ENCODE measurements at places on chromosomes 1 and 21.

DNA sequence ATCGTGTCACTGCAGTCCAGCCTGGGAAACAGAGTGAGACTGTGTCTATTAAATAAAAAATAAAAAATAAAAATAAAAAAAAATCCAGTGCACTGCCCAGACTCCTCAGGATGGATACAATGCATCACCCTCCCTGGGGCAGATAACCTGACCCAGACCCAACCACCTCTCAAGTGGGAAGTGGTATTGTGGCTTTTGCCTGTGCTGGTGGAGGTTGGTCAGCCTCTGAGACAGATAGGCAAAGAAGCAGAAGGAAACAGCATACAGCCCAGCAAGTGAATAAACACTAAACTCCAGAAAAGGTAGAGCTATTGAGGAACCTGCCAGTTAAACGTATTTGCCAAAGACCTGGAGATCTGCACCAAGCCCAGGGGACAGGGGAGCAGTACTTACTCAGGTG lies 22.0 kb downstream of the HHIPL2 start:
- no peak for DNase-seq

GRCh38 chr1:154941333-154942013 lies 5.0 kb upstream of the PMVK start:
- peak; percentile 21 for DNase-seq

- DNase-seq = peak; percentile 71
Measured at GRCh38 chr1:150563340-150564038, 14.3 kb downstream of the ADAMTSL4 start.

DNA sequence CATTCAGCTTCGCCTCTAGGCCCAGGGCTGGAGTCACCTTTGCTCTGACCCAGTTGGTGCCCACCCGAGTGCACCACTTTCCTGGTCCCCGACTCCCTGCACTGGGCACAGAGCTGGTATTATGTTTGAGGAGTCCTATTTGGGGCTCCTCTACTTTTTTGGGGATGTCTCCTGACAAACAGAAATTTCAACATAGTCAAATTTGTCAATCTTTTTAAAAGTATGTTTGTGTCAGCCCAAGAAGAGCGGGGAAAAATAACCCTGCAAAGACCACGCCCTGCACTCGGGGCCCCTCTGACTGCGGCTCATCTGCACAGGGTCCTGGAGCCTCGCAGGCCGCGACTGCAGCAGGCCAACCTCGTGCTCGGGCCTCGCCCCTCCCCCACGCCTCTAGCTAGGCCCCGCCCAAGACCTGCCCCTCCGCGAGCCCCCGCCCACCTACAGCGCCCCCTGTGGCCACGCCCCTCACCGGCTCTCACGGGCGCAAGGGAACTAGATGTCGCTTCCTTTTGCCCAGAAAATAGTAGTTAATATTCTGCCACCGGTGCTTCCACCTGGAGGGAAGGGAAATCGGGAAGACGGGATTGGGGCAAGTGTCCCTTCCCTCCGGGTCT lies 11.4 kb downstream of the FAM229A start:
- peak; percentile 80 for DNase-seq

- no peak for DNase-seq
Measured at GRCh38 chr1:99570486-99571089, 75.3 kb upstream of the PALMD start.

- DNase-seq = peak; percentile 83
Measured at GRCh38 chr21:34670962-34671348, 2.2 kb downstream of the CLIC6 start.

DNA sequence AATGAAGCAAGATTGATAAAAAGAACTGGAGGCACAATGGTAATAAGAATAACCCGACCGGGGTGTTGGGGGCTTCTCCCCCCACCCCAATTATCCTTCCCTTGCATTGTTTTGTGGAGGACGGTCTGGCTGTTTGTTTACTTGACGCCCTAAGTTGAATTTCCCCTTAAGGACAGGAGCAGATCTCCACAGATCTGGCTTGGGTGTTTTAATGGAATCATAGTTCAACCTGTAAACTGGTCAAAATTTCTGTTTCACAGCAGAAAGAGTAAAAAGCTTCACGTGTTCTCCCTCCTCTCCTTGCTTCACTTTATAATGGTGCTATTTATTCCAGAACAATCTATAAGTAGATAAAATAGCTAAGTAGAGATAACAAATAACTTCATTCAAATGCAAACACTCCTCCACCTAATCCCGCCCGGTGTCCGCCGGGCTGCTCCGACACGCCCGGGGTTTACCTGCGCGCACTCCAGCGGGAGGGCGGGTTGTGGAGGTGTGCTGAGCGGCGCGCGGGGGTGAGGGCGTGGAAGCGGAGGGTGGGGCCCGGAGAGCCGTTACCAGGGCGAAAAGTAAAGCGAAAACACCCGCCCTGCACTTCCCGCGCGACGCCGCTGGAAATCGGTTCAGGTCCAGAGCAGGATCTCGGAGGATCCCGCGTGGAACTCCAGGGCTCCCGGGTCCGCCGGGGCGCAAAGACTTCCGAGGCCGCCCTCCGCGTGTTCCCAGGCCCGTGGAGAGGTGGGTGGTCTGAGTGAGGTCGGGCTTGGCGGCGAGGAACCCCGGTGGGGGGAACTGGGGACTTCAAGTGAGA lies 2.0 kb upstream of the ATF3 start:
- DNase-seq = peak; percentile 74

GRCh38 chr1:111474106-111474505 lies 322 bp downstream of the C1orf162 start:
- DNase-seq = no peak

DNA sequence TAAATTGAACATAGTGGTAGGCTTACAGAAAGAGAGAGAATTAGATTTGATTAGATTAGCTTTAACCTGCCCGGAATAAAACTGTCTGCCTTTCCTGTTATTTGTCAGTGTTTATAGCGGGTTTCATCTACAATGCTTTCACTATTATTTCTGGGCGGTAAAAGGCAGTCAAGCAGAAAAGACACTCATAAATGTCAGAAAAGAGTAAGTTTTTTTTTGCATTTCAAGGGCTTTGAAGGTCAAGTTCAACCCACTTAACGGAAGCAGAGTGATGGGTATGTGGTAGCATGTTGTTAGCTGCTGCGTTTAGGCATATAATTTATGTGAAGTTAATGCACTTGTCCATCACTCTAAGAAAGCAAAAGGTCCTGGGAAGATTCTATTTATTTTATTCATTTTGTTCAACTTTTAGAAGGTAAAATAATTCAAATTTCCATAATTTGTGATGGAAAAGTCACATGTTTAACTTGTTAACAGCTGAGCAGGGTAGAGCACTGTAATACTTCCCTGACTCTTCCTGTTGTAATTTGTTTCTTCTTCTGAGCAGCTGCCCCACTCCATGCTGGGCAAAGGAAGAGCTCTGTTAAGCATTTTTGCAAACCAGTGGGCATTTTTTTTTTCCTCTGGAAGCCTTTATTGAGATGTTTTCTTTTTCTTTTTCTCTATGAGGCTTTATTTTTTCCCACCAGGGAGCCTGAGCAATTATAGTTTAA lies 220.1 kb downstream of the ST6GALNAC3 start:
- DNase-seq = peak; percentile 59

DNA sequence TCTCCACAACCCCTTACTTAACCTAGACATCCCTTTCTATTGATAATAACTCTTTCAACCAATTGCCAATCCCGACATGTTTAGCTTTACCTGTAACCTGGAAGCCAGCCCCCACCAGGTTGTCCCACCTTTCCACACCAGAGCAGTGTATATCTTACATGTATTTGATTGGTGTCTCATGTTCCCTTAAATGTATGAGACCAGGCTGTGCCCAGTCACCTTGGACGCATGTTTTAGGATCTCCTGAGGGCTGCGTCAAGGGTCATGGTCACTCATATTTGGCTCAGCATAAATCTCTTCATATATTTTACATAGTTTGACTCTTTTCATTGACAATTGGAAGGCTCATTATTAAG lies 5.3 kb upstream of the SLC19A1 start:
- no peak for DNase-seq

DNA sequence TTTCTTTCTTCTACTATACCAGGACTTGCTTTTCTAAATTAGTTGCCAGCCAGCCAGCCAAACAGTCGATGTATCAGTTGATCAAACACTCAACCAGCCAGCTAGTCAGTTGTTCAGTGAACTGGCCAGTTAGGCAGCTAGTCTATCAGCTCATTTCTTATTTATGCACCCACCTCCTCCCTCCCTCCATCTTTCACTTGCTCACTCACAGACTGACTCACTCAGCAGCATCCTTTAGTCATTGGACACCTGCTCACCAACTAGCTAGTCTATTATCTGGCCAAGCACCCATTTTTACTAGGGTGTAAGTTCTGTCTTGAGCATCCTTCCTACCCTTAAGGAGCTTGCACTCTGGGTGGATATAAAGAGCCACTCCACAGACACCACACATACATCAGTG lies 5.9 kb upstream of the SPRR4 start:
- DNase-seq = no peak

GRCh38 chr1:219549215-219549614 lies 63.7 kb downstream of the ZC3H11B start:
- DNase-seq = no peak

DNA sequence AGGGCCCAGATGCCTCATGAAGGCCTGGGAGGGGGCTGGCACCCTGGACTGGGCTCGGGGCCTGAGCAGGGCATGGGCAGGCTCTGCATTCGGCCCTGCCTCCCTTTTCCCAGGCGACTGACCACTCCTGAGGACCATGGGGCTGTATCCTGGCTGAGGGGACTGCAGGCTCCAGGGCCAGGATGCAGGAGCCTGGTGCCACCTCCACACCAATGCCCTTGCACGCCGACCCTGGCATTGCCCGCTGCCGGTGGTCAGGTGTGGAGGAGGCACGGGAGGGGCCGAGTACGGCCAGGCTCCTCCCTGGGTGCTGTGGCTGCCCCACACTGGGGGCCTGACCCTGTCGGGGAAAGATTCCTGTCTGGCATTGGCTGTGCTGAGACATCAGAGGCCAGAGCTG lies 128.9 kb downstream of the SIK1 start:
- no peak for DNase-seq

Measured in NCI-H69 (cell line).